ENCODE measurements at places on chromosomes 12 and 14.

DNA sequence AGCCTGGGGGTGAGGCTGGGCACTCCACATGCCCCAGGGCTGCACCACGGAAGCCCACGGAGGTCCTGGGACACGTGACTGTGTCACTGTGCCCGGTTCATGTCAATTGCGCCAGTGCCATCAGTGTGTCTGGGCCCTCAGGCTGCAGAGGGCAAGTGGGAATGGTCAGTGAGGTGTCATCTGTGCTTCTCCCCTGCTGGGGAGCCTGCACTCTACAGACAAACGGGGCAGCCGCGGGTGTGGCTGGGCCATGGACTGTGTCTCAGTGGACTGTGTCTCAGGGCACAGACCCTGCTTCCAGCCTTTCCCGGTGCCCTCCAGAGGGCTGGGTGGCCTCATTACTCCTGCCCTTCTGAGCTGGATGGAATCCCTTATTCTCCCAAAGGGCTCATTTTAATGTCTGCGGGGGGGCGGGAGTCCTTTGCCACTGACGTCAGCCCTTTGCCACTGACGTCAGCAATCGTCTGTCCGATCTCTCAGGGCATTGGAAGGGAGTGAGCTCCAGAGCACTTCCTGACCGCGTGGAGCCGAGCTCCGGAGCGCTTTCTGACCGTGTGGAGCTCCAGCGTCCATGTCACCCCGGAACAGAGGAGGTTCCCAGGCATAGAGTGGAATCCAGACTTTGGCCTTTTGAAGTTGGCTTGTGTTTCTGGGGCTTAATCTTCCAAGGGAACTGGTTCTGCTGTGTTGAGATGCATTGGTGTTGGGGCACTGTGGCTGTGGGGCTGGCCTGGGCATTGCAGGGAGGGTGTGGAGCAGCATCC lies 72.4 kb downstream of the ADGRD1 start:
- DNase-seq: no peak

GRCh38 chr14:52599974-52600373 lies 47.3 kb downstream of the GPR137C start:
- DNase-seq: no peak

DNA sequence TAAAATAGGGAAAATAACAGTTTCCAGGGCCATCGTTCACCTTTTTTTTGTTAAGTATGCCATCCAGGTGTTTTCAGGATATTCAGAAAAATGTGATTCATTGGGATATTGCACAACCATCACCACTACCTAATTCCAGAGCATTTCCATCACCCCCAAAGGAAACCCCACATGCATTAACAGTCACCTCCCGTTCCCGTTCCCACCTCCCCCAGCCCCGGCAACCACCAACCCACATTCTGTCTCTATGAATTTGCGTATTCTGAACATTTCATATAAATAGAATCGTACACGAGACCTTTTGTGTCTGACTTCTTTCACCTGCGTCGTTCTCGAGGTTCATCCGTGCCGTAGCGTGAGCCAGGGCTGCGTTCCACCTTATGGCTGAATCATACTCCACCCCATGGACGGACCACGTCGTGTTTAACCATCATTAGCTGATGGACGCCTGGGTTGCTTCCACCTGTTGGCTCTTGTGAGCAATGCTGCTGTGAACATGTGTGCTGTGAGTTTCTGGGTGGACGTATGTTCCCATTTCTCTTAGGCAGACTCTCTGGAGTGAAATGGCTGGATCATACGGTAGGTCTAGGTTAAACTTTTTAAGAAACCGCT lies 51.0 kb upstream of the NCOR2 start:
- no peak for DNase-seq

GRCh38 chr12:108940138-108940537 lies 60.2 kb downstream of the DAO start:
- DNase-seq: no peak

DNA sequence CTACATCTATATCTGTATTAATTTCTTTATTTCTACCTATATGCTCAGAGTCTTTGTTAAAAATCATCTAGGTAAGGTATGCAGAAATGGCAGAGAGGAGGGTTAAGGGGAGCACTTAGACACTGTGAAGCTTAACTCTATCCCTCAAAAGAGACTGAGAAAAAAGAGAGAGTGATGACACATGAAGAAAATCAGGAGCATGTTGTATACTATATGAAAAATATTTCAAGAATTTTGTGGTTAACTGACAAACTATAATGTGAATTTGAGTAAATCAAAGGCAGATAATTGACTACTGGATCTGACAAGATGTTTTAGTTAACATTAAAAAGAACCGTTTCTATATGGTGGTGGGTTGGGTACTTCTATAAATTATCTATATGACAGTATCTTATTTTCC lies 1814.2 kb upstream of the SEL1L start:
- no peak for DNase-seq

GRCh38 chr12:82299319-82300025 lies 58.7 kb downstream of the CCDC59 start:
- no peak for DNase-seq

- no peak for DNase-seq
These were observed 34.6 kb downstream of the TESC start for GRCh38 chr12:117064596-117064995.

DNA sequence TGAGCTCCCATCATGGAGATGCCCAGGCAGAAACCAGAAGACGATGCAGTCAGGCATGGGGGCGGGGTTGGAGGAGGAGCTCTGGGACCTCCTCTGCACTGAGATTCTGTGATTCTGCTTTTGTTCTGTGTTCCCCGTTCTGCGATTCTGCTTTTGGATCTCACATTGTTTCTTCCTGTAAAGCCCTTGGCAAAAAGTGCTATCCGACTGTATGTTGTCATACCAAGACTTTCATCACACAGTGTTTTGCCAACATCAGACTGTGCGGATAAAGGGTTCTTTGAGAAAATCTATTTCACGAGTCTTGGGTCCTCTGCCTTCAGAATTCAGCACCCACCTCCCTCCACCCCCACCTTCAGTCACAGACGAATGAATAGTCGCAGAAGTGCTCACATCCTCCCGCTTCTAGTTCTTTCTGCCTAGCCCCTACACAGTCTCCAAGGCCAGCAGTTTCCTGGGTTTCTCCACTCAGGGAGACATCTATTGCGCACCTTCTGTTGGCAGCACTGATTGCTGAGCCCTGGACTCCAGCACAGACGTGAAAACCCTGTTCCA lies 24.7 kb upstream of the PWP1 start:
- DNase-seq: no peak

GRCh38 chr12:76848132-76848531 lies 30.7 kb downstream of the CSRP2 start:
- no peak for DNase-seq

DNA sequence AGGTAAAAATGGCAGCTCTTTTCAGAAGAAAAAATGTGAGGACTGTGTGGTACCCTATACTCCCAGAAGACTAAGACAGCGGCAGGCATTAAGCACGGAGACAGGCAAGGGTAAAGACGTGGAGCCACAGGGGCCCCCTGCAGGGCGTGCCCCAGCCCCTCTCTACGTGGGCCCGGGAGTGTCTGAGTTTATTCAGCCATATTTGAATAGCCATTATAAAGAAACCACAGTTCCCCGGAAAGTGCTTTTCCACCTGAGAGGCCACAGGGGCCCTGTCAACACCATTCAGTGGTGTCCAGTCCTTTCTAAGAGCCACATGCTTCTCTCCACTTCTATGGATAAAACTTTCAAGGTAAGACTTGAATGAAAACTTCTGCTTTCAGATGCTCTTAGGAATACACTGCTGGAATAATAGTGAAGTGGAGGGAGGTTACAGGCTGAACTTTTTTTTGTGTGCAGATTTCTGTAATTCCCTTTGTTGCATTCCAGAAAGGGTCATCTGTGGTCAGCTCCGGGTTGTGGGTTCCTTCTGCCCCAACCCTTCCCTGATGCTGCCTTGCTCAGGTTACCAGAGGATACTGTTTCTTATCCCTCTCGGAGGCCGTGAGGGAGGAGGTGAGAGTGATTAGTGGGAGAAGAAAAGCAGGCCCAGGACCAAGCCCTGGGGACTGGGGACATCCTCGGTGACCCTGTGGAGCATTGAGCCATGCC lies 58.4 kb downstream of the SLC25A47 start:
- DNase-seq: no peak

GRCh38 chr12:91361864-91362263 lies 179.2 kb upstream of the DCN start:
- peak; percentile 33 for DNase-seq

GRCh38 chr14:78927261-78927660 lies 757.1 kb downstream of the NRXN3 start:
- no peak for DNase-seq

GRCh38 chr12:39116861-39117260 lies 211.5 kb upstream of the CPNE8 start:
- no peak for DNase-seq

DNA sequence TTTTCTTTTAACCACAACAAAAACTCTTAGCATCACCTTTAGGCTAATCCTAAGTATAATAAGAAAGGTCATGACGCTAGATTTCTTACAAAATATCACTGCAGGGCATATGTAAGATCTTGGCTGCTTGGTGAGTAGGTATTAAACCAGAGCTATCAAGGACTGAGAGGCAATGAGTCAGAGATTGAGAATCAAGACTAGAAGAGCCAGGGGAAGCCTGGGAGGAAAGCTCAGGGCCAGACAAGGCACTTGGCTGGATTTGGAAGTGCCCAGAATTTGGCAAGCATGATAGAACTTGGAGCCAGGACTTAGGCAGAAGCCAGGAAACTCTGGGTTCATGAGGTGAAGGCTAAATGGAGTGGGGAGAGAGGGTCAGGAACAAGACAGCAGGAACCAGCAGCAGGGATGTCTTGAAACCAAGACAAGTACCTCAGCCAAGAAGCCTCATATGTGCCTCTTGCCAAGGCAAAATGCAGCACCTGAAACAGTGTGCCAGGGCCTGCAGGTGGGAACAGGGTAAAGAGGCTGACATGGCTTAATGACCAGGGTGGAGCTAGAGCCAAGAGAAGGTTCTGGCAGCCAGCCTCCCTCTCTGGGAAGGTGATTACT lies 49.9 kb downstream of the PTHLH start:
- no peak for DNase-seq

DNA sequence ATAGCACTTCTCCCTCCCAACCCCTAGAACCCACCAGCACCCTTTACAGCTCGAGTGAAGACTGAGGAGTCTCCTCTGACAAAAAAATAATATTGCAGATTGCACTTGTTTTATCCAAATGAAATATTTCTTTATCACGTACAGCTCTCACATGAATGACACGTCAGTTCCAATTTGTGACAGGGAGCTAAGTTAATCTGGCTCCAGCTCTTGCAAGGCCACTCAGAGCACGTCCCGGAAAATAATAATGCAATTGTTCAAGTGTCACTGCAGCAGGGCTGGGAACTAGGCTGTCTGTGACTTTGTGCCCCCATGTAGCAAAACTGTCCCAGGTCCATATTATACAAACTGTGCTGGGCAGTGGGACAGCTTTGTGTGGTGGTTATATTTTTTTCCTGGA lies 539.6 kb downstream of the VRK1 start:
- DNase-seq: no peak

DNA sequence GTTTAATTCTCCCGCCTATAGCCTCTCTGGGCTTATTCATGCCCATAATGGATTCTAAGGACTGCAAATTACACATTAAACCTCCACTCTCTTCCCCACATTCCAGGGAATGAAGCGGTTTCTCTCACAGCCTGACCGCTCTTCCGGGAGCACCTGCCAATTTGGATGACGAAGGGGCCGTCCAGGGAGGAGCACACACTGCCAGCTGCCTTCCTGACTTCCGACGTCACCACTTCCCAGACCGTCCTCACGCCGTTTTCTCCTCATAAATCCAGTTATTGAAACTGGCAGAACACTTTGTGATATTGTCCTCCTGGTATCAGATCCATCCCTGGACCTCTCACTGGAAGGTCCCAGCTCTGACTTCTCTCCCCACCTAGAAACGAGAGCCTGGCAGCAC lies 87.6 kb downstream of the GCH1 start:
- DNase-seq: no peak

DNA sequence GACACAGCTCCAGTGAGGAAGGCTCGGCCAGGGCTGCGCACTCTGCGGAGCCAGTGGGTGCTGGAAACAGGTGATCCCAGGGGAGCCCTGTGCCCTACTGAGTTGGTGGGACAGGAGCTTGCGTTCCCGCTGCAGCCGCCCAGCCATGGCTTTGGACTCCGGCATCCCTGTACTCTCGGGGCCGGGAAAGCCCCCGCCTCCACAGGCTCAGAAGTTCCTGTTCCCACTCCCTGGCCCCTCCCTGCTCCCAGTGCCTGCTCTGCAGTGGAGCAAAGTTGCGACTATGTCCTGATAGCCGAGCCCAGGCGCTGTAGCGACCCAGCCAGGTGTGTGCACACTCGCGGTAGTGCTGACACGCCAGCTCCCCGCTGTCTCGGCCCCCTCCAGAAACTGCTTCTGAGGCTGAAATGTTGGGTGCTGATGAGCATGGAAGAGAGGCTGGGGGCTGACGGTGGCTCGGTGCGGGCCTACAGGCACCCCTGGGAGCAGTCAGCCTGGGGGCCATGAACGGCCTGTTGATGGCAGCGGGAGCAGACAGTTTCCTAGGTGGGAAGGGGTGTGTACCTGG lies 344.6 kb upstream of the MGAT4C start:
- DNase-seq: no peak

GRCh38 chr14:22835505-22835904 lies 880 bp upstream of the MMP14 start:
- no peak for DNase-seq

- no peak for DNase-seq
These were observed 239.1 kb downstream of the ALX1 start for GRCh38 chr12:85519163-85519562.

GRCh38 chr12:56151672-56152131 lies 685 bp upstream of the MYL6B start:
- DNase-seq: peak; percentile 64

- no peak for DNase-seq
These were observed 11.7 kb upstream of the ITGB7 start for GRCh38 chr12:53218551-53219291.

DNA sequence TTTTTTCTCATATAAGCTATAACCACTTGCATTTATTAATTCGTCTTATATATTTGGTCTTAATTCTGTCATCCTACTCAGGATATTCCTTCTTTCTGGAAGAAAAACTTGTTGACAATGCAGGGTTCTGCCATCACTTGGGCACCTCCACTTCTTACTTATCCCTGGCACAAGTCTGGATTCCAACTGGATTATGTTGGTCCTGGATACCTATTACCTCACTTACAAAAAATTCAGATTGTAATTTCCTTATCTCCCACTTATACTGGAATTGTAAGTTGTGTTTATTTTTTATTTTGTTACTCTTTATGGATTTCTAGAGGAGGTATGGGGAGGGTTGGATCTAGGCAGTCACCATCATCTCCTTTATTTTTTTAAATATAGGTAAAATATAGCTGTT lies 36.7 kb downstream of the LRRIQ1 start:
- no peak for DNase-seq

DNA sequence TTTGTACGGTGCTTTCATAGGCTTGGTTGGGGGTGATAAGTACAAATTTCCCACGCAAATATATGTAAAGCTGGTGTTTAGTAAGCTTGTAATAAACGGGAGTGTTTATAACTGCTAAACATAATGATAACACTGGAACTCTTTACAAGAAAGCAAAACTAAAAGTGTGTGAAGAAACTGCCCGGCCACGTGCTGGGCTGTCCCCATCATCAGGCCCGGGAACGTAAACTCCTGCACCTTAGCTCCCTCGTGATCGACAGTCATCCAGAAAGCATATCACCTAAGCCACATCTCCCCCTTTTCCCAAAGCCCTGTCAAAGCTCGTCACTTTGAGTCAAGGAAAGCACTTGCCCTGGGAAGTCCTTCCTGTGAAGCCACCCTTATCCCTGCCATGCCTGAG lies 18.0 kb upstream of the PARP11 start:
- DNase-seq: no peak

GRCh38 chr14:67396381-67396970 lies 15.5 kb downstream of the PLEK2 start:
- DNase-seq: no peak

Data from CD4-positive, alpha-beta memory T cell (primary cell).